ENCODE measurements at places on chromosomes 1 and 21. TPM values are rescaled to one million over a fixed set of nuclear protein-coding genes. Genes with fewer than 3 reads are reported as not detected.

DNA sequence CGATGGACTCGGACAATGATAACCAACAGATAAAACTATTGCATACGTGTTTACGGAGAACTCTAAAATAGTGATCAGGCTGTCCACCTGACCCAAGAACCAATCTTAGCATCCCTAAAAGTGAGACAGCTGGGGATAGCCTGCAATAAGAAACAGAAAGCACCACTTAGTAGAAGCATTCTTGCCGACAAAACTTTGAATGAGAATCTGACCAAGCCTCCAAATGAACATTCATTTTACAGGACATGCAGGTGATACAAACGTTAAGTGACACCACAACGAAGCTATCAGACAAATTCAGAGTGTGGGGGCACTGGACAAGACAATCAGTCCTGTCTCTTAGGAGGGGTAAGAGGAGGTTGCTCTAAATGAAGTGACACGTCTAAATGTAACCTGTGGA is 1.2 kb downstream of the PSMG1 start:
- H3K27ac ChIP-seq: peak overlapping the region; percentile 98
- H3K27me3 ChIP-seq: no peaks in the 10 kb centered on the region
- H3K36me3 ChIP-seq: peaks cover 29% of the 10 kb centered on the region
- H3K4me3 ChIP-seq: peak overlapping the region; percentile 98
- DNase-seq: no peak

DNA sequence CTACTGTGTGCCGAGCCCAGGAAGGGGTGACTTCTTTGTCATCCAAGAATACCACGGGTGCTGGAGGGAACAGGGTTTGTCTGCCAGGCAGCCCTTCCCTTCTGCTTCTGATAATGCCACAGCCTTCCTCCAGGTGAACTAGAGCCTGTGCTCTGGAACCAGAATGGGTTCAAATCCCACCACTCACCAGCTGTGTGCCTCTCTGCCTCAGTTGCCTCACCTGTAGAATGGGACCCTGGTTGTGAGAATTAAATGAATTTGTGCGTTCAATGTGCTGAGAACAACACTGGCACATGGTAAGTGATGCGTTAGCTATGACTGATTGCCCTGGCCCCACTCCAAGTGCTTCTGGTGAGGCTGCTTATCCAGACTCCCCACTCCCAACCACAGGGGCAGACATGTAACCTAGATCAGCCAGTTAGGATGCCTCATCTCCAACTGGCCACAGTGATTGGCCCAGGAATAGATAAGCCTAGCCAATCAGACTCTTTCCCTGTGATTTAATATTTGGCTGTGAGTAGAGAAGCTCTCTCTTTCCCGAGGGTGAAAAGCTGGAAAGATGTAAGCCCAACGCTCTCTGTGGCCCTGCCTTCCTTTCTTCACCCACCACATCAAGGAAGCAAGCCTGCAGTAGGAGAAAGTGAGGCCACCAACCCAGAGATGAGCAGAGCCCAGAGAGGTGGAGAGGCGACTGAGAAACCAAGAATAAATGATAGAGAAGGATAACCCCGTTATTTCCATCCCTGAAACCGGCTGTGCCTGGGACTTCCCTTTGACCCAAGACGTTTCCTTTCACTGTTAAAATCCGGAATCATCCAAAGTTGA is 20.8 kb upstream of the LAPTM5 start:
- H3K4me1 ChIP-seq: peaks cover 22% of the 10 kb centered on the region
- DNase-seq: no peak
- H3K36me3 ChIP-seq: no peaks in the 10 kb centered on the region
- H3K27me3 ChIP-seq: no peaks in the 10 kb centered on the region

GRCh38 chr1:164682570-164682969 is 123.6 kb downstream of the PBX1 start:
- no peak overlapping the region for H3K4me3 ChIP-seq
- no peak for DNase-seq
- H3K36me3 ChIP-seq: no peaks in the 10 kb centered on the region
- no peaks in the 10 kb centered on the region for H3K4me1 ChIP-seq

SH2D1B gene
- not detected for total RNA-seq

GRCh38 chr1:201267481-201268229 is 15.7 kb upstream of the PKP1 start:
- no peaks in the 10 kb centered on the region for H3K4me1 ChIP-seq
- H3K4me3 ChIP-seq: no peak overlapping the region
- H3K27me3 ChIP-seq: peaks cover 14% of the 10 kb centered on the region
- no peak for DNase-seq

DNA sequence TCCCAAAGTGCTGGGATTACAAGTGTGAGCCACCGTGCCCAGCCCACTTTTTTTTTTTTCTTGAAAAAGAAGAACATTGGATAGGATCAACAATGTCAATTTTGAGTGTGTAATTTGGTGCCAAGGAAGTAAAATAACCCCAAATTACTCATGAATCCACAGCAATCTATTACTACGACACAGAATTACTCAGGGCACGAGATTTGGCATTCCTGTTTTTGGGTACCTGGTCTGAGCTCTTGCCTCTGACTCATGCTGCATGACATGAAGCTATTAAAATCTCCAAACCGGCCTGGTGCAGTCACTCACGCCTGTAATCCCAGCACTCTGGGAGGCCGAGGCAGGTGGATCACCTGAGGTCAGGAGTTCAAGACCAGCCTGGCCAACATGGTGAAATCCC is 10.4 kb downstream of the RNF19B start:
- no peak for DNase-seq
- H3K36me3 ChIP-seq: peaks cover 2% of the 10 kb centered on the region
- no peak overlapping the region for H3K4me3 ChIP-seq
- peaks cover 24% of the 10 kb centered on the region for H3K4me1 ChIP-seq
- H3K27ac ChIP-seq: no peak overlapping the region

GRCh38 chr21:42539931-42540343 is 26.3 kb downstream of the SLC37A1 start:
- H3K27me3 ChIP-seq: no peaks in the 10 kb centered on the region
- no peak overlapping the region for H3K27ac ChIP-seq
- no peak for DNase-seq
- peaks cover 16% of the 10 kb centered on the region for H3K36me3 ChIP-seq
- H3K4me3 ChIP-seq: no peak overlapping the region

CD2 gene
- total RNA-seq: 291 TPM

MIXL1 gene
- not detected for total RNA-seq

GRCh38 chr1:172935062-172935592 is 115.6 kb downstream of the TNFSF18 start:
- no peak overlapping the region for H3K4me3 ChIP-seq
- H3K27me3 ChIP-seq: no peaks in the 10 kb centered on the region
- no peak for DNase-seq
- H3K4me1 ChIP-seq: peaks cover 16% of the 10 kb centered on the region
- peaks cover 1% of the 10 kb centered on the region for H3K36me3 ChIP-seq

GRCh38 chr1:35509558-35509957 is 47.6 kb downstream of the KIAA0319L start:
- H3K27me3 ChIP-seq: no peaks in the 10 kb centered on the region
- no peak for DNase-seq
- no peak overlapping the region for H3K4me3 ChIP-seq
- no peak overlapping the region for H3K27ac ChIP-seq
- H3K36me3 ChIP-seq: peaks cover 28% of the 10 kb centered on the region

ZMPSTE24 gene
- 39.6 TPM for total RNA-seq

NPHS2 gene
- total RNA-seq: not detected

GRCh38 chr1:26169198-26169554 is 413 bp upstream of the C1orf232 start:
- H3K4me1 ChIP-seq: peaks cover 26% of the 10 kb centered on the region
- H3K36me3 ChIP-seq: peaks cover 20% of the 10 kb centered on the region
- H3K27me3 ChIP-seq: peaks cover 7% of the 10 kb centered on the region

DNA sequence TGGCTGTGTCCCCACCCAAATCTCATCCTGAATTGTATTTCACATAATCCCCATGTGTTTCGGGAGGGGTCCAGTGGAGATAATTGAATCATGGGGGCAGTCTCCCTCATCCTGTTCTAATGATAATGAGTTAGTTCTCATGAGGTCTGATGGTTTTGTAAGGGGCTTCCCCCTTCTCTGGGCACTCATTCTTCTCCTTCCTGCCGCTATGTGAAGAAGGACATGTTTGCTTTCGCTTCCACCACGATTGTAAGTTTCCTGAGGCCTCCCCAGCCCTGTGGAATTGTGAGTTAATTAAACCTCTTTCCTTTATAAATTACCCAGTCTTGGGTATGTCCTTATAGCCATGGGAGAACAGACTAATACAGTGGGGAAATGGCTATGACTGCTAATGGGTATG is 72.7 kb upstream of the ZNF648 start:
- no peak overlapping the region for H3K27ac ChIP-seq
- no peak overlapping the region for H3K4me3 ChIP-seq
- DNase-seq: no peak
- no peaks in the 10 kb centered on the region for H3K27me3 ChIP-seq

DNA sequence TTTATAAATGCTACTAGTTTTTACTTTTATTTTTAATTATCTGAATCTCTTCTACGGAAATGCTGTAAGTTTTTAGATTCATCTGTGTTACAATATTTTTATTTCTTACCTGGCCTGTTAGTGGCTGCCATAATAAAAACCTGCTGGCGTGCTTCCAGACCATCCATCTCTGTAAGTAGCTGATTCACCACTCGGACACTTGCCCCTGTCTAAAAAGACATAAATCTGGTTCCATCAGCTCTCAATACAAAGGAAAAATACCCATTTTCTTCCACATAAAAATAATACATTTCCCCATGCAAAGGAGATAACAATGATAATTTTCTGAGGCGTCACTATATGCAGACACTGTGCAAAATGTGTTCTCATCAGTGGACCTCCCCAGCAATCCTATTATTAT is 62.0 kb downstream of the NVL start:
- no peak overlapping the region for H3K4me3 ChIP-seq
- no peaks in the 10 kb centered on the region for H3K4me1 ChIP-seq
- H3K27ac ChIP-seq: no peak overlapping the region
- no peaks in the 10 kb centered on the region for H3K27me3 ChIP-seq

- no peaks in the 10 kb centered on the region for H3K36me3 ChIP-seq
- H3K4me3 ChIP-seq: no peak overlapping the region
- no peaks in the 10 kb centered on the region for H3K27me3 ChIP-seq
- no peak overlapping the region for H3K27ac ChIP-seq
- no peaks in the 10 kb centered on the region for H3K4me1 ChIP-seq
Measured at GRCh38 chr1:218048828-218049420, 236.2 kb upstream of the RRP15 start.

GRCh38 chr21:17542371-17543011 is 29.6 kb downstream of the CXADR start:
- peaks cover 3% of the 10 kb centered on the region for H3K27me3 ChIP-seq
- H3K36me3 ChIP-seq: no peaks in the 10 kb centered on the region
- no peak overlapping the region for H3K4me3 ChIP-seq
- DNase-seq: no peak
- H3K27ac ChIP-seq: no peak overlapping the region
- no peaks in the 10 kb centered on the region for H3K4me1 ChIP-seq

DNA sequence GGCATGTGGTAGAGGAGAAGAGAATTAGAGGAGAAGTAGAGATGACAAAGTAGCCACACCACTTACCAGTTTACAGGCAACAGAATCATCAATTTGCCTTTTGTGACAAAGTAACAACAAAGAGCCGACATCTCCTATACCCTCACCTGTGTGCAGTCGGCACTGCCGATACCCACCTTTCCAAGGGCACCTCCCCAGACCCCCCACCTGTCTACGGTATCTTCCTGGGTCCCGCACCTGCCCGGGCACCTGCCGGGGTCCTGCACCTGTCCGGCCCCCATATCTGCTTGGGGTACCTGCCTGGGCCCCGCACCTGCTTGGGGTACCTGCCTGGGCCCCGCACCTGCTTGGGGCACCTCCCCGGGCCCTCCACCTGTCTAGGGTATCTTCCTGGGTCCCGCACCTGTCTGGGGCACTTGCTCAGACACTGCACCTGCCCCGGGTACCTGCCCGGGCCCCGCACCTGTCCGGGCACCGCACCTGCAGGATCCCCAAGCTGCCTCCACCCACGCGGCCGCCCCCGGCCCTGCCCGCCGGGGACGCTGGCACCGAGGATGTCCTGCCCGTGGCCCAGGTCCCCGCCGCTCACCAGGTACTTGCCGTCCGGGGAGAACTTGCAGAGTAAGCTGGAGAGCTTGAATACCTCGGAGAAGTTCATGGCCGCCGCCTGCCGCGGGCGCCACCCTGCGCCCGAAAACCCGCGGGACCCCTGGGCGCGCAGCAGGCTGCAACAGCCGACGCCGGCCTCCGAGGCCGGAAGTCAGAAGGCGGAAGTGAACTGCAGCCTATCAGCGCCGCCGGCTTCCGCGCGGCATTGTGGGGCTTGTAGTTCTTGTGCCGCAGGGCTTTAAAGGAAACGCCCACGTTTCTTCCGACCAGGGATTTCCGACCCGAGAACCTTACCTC is at the start of gene WRAP73:
TSS of gene WRAP73 (minus strand) at position 762 of the 906 bp plus-strand sequence. CDS start at position 658, 104 bp downstream.
- H3K4me1 ChIP-seq: peaks cover 22% of the 10 kb centered on the region
- H3K27me3 ChIP-seq: peaks cover 27% of the 10 kb centered on the region
- H3K4me3 ChIP-seq: peak within 1 kb of the TSS; percentile 80
- DNase-seq: peak; percentile 93

RRP15 gene
- total RNA-seq: 50.5 TPM

- no peaks in the 10 kb centered on the region for H3K36me3 ChIP-seq
- DNase-seq: no peak
- H3K4me3 ChIP-seq: no peak overlapping the region
- H3K4me1 ChIP-seq: peaks cover 24% of the 10 kb centered on the region
- no peaks in the 10 kb centered on the region for H3K27me3 ChIP-seq
- H3K27ac ChIP-seq: no peak overlapping the region
Measured at GRCh38 chr1:15981679-15982078, 5.8 kb upstream of the ZBTB17 start.

GRCh38 chr1:240173836-240174235 is 82.2 kb downstream of the FMN2 start:
- no peaks in the 10 kb centered on the region for H3K4me1 ChIP-seq
- H3K27ac ChIP-seq: no peak overlapping the region
- H3K27me3 ChIP-seq: peaks cover 5% of the 10 kb centered on the region
- H3K4me3 ChIP-seq: no peak overlapping the region

- H3K4me1 ChIP-seq: no peaks in the 10 kb centered on the region
- peaks cover 17% of the 10 kb centered on the region for H3K27me3 ChIP-seq
- H3K27ac ChIP-seq: no peak overlapping the region
- no peak for DNase-seq
- no peak overlapping the region for H3K4me3 ChIP-seq
Measured at GRCh38 chr1:115296981-115297380, 41.1 kb downstream of the NGF start.

- peaks cover 15% of the 10 kb centered on the region for H3K4me1 ChIP-seq
- no peaks in the 10 kb centered on the region for H3K36me3 ChIP-seq
- H3K4me3 ChIP-seq: peak within 1 kb of the TSS; percentile 66
- DNase-seq: peak; percentile 63
Measured at GRCh38 chr1:37793773-37794371, at the start of gene MANEAL. TSS of gene MANEAL (plus strand) at chr1:37793847. CDS start at chr1:37794183, 336 bp downstream.

DNA sequence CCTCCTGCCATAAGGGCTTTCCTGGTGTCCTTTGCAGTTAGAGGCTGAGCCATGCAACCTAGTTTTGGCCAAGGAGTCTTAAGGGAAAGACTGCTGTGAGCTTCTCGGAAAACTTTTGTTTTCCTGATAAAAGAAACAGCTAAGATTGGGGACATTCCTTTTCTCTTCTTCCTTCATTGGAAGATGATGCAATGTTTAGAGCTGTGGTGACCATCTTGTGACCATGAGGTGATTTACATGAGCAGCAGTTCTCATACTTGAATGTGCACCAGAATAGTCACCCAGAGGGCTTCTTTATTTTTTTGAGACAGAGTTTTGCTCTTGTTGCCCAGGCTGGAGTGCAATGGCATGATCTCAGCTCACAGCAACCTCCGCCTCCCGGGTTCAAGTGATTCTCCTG is 20.4 kb upstream of the SMAP2 start:
- peaks cover 1% of the 10 kb centered on the region for H3K36me3 ChIP-seq
- H3K4me3 ChIP-seq: no peak overlapping the region
- H3K27me3 ChIP-seq: no peaks in the 10 kb centered on the region
- H3K4me1 ChIP-seq: peaks cover 8% of the 10 kb centered on the region
- DNase-seq: no peak
- H3K27ac ChIP-seq: no peak overlapping the region

LRRC38 gene
- not detected for total RNA-seq

- H3K27ac ChIP-seq: no peak overlapping the region
- no peaks in the 10 kb centered on the region for H3K36me3 ChIP-seq
- DNase-seq: no peak
- no peak overlapping the region for H3K4me3 ChIP-seq
Measured at GRCh38 chr1:222275001-222275728, 272.7 kb downstream of the HHIPL2 start.
